COR-L47 (cell line): ENCODE measurements at places on chromosomes 2 and 18.

DNA sequence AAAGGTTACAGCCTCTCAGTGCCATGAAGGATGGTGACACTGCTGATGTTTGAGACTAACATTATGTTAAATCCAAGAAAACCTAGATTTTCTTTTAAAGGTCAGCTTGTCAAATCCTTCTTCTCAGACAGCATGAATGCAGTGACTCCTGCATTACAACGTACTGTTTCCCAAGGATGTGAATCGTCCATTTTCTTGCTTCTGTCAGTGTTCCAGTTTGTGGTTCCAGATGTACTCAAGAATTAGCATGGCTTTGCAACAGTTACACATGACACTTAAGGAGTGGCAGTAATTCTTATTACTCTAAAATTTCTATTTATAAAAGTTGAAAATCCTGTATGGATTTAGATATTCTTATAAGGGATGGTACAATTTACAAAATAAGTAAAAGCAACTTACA is 1.5 kb upstream of the TTC39C start:
- no peak for DNase-seq

GRCh38 chr2:71756280-71756906 is 303.0 kb downstream of the DYSF start:
- no peak for DNase-seq

DNA sequence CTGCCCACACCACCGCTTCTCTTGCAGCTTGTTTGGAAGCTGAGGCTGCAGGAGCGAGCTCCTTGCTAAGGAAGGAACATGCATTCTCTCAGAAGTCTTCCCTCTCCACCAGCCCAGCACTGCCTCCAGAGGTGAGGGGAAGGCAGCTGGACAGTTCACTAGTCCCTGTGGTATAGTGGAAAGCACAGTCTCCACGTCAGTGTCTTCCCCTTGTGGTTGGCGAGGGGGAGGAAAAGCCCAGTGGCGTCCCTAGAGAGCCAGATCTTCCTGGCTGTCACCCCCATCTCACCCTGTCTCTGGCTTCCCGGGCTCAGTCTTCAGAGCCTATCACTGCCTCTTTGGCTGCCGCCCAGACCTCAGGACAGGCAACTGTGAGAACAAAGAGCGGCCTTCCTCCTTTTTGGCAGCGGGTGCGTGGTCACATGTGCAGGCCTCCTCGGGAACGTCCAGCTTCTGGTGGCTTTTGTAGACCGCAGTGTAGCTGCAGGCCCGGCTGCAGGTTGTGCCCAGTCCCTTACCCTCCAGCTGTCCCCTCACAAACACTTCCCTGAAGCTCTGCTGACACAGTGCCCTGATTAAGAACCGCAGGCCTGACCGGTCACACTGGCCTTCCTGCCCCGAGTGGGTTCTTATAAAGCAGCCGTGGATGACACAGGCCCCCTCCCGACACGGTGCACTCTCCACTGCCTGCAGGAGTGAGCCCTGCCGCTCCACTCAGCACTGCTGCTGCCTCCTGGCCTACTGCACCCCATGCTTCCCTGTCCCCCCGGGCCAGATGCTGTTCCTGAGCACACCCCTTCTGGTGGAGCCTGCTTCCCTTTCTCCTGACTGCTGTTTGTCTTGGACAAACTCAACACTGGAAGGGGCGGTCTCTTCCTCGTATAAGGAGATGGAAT is 90.9 kb downstream of the RNF144A start:
- peak; percentile 66 for DNase-seq

DNA sequence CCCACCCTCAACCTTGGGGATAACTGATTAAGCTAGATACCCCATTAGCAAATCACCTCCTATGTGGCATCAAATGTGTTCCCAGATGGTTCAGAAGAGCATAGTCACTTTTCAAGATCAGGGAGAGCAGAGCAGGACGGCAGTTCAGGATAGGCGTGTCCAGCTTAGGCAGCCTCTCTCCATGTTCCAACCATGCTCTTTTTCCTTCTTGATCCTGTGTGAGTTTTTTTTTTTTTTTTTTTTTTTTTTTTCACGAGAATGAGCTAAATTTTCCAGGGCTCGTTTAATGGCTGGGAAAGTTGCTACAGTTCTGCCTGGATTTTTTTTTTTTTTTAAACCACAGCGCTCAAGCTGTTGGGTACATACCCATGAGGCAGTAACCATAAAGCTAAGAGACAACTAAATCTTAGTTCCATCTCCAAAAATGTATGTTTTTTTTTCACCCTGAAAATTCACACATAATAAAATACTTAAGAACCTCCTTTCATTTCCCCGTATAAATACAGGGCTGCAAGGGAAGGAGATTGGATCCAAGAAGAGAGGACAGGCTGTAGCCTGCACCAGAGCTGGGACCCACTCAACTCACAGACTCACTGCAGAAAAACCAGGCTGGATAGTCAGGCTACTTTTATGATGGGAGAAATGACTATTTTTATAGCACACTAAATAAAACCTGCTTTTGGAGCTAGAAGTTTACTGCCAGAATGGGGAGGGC is 244.3 kb downstream of the SETBP1 start:
- no peak for DNase-seq

GRCh38 chr2:100429726-100430125 is 12.3 kb upstream of the CHST10 start:
- DNase-seq = no peak

GRCh38 chr2:109331896-109332848 is 203.2 kb downstream of the SH3RF3 start:
- DNase-seq = peak; percentile 44

DNA sequence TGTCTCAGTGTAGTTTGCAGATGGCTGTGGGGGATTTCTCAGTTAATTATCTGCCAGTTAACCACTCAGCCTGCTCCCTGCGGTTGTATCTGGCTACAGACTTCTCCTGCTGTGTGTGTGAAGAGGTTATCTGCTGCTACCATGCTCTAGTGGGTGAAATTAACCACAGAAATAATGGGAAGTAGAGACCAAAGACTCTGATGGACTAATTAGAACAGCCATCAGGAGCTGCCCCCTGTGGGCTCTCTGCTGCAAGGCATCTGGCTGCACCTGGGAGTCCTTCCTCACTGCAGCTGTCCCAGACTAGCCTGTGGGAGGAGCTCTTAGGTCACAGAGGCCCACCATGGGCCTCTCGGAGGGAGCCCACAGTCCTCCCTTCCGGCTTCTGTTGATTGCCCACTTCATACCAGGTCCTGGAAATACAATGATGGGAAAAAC is 66.6 kb downstream of the CTIF start:
- peak; percentile 81 for DNase-seq

DNA sequence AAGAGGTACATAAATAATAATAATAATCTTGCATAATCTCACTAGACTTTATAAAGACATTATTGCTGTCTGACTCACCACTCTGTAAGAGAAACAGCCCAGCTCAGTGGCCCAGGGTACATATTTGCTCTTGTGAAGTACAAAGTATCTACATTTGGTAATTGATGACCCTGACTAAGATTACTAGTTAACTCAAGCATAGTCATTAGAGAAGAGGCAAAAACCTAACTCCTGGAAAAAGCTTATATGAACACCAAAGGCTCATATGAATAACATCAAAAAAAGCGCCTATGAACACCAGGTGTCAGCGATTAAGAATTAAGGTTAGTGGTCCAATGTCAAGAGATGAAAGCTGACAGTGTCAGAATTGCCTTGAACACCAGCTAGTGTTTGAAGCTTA is 38.4 kb downstream of the RAD51AP2 start:
- no peak for DNase-seq

DNA sequence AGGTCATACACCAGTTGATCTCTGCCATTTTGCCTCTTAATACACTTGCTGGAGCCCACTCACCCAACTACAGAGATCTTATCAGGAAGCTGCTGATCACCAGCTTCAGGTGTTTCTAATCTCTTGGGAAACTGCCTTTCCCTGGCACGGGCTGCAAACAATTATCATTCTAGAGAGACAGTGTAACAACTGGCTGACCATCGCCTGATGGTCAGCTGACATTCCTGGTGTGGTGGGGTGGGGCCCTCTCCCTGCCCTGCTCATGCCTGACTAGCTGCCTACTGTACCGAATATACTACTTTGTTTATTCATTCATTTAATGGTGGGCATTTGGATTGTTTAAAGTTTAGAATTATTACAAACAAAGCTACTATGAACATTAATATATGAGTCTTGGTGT is 311.5 kb downstream of the CBLN2 start:
- DNase-seq = no peak

DNA sequence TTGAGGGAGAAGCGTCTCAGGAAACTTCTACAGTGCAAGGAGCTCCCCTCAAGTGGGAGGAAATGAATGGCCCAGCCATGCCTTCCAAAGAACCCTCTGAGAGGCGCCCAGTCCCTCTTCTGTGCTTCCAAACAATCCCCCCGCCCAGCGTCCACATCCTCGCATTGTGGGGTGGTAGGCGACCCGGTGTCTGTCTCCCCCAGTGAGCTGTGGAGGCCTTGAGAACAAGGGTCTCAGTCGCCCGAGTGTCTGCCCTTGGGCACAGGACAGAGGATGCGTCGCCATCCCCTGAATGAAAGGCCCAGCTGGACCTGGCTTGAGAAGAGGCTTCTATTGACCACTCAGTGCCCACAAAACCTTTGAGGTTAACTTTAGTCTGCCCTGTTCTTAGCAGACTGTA is 29.7 kb downstream of the INPP5D start:
- no peak for DNase-seq

DNA sequence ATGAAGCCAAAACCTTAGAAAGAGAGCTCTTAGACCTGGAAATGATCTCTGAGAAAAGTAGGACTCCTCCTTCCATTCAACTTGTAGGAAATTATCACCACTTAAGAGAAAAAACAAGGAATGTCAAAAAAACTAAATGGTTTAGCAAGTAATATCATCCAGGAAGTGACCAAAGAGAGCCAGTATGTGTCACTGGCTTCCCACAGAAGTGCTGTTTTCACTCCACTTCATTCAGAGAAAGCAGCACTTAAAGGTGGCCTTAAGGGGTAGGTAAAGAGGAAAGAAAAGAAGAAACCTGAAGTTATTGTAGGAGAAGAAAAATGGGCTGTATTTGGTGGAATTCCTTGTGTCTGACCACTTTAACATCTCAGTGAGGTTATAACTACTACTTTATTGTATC is 414.4 kb upstream of the ETAA1 start:
- no peak for DNase-seq

- DNase-seq = no peak
These were observed 22.9 kb downstream of the SPATS2L start for GRCh38 chr2:200329384-200329783.

- no peak for DNase-seq
These were observed 147.5 kb downstream of the PARD3B start for GRCh38 chr2:204692790-204693189.

DNA sequence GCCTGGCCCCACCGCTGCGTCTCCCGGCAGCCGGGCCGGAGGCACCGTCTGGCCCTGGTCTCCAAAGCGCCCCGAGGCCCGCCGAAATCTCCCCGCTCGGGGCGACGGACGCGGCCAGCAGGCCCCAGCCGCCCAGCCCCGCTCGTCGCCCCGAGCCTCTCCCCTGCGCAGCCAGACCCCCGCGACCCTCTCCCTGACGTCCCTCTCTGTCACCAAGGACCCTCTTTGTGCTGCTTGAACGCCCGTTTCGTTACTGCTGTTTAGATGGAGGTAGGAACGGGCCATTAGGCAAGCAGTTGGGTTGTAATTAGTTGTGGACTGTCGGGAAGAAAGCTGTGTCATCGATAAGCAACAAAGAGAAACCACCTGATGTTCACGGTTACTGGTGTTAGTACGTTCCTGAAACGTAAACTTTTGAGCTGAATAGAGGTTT is 686 bp downstream of the UBXN4 start:
- DNase-seq = peak; percentile 35

GRCh38 chr2:68434981-68435380 is 32.1 kb downstream of the FBXO48 start:
- DNase-seq = no peak

- no peak for DNase-seq
These were observed 119.0 kb upstream of the ARHGAP28 start for GRCh38 chr18:6610466-6610865.

DNA sequence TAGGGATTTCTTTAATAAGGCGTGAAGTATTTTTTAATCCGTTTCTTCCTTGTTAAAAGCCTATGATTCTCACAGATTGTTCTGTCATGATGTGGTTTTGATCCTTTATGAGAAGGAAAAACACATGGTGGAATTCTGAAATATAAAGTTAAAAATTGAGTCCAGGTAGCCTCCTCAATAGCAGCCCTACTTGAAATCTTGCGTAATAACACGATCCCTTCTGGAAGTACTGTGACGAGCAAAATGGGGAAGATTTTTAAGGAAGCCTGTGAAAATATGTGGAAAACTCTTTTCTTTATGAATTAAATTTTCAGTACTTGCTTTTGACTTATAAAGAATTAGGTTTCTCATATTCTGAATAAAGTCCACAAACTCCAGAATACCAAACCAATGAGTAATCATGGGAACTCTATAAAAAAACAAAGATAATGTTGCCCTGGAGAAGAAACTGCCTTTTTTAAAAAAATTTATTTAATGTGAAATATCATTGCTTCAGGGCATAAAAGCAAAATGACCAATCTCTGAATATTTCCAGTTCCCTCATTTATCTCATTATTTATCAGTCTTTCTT is 476.4 kb upstream of the ZEB2 start:
- no peak for DNase-seq

- no peak for DNase-seq
These were observed 62.6 kb downstream of the CIB4 start for GRCh38 chr2:26578581-26578980.

- no peak for DNase-seq
These were observed 17.8 kb downstream of the CEP68 start for GRCh38 chr2:65073879-65074565.

DNA sequence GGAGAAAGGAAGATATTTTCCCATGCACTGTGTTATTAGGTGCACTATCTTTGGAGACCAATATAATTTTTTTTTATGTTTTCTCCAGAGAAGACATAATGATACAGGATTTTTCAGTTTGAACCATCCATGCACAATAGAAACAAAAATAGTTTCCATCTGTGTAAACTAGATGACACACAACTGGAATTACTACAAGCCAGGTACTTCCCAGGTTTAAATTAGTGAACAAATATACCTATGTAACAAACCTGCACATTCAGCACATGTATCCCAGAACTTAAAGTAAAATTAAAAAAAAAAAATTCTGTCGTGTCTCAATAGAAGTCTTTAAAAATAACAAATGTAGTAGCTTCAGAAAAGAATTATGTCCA is 1616.8 kb upstream of the ACVR2A start:
- no peak for DNase-seq

DNA sequence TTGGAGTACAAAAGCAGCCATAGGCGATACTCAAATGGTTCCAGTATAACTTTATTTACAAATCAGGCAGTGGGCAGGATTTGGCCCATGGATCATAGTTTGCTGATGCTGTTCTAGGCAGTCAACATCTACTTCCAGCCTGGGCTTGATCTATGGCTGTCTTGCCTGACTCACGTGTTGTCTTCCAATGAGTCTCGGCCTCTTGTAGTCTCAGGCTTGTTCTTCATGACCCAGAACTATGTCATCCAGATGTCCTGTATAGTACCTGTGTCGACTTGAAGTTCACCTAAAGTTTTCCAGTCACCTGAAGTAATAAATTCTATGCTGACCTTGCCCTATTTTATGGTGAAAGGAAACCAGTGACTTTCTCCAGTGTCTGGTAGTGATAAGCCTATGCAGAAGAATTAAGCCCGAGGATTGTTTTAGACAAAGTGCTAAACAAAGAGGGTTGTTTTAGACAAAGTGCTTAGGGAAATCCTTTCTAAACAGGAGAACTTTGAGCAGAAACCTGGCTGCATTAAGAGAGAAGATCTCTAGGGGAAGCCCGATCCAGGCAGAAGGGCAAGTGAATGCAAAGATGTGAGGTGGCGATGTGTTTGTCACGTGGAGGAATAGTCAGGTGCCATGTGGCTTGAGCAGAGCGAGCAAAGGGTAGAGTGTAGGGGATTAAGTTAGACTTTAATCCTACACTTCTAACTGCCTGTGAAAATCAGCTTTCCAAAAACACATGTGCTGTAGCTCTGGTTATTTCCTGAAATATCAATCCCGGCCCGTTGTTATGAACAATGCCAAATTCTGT is 8.5 kb upstream of the THNSL2 start:
- DNase-seq = no peak
